ENCODE measurements at places on chromosomes 12 and 14.

DNA sequence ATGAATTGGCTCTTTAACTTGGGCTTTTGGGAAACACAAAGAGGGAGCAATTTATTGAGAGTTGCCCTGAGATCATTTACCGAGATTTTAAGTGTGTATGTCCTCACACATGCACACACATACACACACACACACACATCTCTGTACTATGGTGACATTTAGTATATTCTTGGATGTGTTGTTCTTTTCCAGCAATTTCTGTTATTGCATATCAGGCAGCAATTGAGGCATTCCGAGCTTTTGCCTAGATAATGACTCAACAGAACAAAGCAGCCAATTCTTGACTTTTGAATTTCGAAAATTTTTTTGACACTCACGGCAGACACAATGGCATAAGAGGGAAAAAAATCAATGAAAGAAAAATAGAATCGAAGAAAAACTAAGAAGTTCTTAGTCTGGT lies 248.5 kb downstream of the DUSP6 start:
- DNase-seq, result no peak

GRCh38 chr12:67692966-67693365 lies 44.4 kb downstream of the DYRK2 start:
- DNase-seq, result no peak

GRCh38 chr12:121376754-121377697 lies 22.9 kb upstream of the RNF34 start:
- DNase-seq, result no peak

- no peak for DNase-seq
These were observed 140.9 kb upstream of the SRRM4 start for GRCh38 chr12:118840399-118840798.

- DNase-seq, result no peak
These were observed 373.7 kb downstream of the CCDC91 start for GRCh38 chr12:28563936-28564335.

DNA sequence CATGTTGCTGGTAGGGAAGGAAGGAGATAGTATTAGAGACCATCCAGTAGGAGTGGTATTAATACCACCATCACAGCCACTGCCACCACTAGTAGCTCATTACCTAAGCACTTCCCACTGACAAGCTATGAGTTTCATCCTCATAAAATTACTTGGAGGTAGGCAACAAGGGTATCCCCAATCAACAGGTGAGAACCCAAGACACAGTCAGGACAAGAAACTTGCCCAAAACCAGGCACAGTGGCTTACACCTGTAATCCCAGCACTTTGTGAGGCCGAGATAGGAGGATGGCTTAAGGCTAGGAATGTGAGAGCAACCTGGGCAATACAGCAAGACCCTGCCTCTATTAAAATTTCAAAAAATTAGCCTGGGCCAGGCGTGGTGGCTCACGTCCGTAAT lies 5.5 kb downstream of the ADCY6 start:
- no peak for DNase-seq

DNA sequence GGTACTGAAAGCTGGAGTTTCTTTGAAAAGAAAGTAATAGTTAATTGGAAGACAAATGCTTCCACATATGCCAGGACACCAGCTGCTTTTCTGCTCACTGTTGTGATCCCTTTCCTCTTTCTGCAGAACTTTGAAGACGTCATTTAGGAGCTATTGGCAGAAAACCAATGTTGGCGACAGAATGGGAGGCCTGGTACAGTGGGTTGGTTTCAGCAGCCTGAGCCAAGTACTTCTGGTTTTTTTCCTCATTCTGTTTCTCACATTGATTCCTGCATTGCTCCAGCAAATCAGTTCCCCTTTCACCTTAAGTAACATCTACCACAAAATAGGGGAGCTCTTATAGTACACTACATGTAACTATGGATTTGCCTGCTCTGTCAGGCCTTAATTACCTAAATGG lies 96.9 kb downstream of the FIGNL2 start:
- no peak for DNase-seq

DNA sequence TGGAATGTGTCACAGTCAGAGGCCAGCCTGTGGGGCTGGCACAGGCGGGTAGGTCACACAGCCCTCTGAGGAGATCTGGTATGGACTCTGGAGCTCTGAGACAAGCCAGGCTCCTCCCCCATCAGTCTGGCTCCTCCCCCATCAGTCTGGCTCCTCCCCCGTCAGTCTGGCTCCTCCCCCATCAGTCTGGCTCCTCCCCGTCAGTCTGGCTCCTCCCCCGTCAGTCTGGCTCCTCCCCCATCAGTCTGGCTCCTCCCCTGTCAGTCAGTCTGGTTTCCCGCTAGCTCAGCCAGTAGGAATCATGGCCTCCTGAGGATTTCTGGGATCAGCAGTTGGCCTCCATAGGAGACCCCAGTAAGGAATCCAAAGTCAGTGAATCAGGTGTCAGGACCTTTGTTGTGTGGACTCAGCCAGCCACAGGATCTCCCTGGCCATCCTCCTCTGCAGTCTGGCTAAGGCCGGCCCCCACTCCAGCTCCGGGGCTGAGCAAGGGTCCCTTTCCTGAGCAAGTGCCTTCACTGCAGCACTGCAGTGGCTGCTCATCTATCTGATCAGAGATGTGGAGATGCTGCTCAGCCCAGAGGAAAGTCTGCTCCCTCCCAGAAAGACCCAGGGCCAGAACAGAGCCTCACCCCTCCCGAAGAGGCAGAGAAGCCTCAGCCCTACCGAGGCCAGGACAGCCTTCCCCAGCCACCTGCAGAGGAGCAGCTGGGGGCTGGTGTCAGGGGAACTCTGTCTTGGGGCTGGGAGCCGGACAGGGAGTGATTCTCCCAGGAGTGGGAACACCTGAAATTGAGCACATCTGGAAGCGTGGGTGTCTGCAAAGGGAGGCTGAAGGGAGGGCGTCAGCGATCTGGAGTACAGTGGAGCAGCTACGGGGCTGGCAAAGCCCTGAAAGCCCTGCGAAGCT lies 35.7 kb downstream of the IQSEC3 start:
- no peak for DNase-seq

GRCh38 chr12:12611512-12612306 lies at the start of gene CREBL2:
CREBL2 (plus strand) TSS chr12:12611876; CDS start chr12:12612173, 297 bp downstream.
- DNase-seq, result peak; percentile 74

DNA sequence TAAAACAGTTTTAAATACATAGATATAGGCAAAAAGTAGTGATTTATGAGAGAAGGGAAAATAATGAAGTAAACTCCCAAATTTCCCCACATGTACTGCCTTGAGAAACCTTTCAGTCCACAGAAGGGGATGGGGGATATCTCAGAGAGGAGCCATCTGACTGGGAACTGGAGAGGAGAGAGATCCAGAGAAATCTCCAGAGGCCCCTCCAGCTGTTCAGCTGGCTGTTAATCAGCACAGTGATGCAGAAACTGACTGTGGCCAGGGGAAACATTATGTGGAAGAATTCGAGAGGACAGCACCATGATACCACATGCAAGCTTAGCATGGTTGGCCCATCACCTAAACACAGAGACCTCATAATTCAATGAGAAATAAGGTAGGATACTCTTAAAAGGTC lies 1165.9 kb upstream of the TMEM132C start:
- DNase-seq, result no peak

GRCh38 chr14:98176892-98177291 lies 1095.1 kb downstream of the BCL11B start:
- no peak for DNase-seq

- DNase-seq, result no peak
These were observed 35.6 kb upstream of the ANKS1B start for GRCh38 chr12:100020370-100020769.

GRCh38 chr14:71166180-71166837 lies 259.1 kb downstream of the PCNX1 start:
- DNase-seq, result no peak

DNA sequence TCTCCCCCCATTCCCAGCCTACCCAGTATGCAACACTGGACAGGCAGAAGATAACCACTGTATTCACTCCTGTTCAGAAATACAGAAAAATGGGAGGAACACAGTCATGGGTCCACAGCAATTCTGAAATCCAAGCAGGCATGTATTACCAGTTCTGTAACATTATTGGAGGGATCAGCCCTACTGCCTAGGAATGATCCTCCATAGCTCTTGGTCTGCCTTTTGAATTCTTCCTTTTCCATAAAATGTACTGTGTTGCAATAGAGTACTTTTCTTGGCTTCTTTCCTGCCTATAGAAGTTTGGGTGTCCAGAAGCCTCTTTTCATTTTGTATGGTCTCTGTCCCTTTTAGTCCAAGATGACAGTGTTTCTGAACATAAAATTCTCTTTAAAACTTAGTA lies 46.5 kb downstream of the SPATS2 start:
- no peak for DNase-seq

DNA sequence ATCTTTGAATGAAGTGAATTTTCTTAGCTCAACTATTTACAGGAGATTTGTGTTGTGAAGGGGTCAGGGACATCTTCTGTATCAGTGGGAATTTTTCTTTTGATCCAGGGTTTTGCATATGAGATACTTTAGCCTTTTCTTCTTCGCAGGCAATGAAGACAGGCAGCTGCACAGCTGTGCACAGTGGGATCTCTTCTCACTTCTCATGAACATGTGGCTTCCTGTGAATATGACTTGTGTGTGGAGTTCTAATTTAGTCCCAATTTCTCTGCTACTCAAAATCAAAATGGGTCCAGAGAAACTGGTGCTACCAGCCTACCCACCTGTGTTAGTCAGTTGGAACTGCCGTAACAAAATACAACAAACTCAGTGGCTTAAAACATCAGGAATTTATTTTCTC lies 37.8 kb downstream of the ARF6 start:
- no peak for DNase-seq

- no peak for DNase-seq
These were observed 70.8 kb upstream of the TMCC3 start for GRCh38 chr12:94721173-94721572.

GRCh38 chr14:53195949-53196348 lies 42.8 kb upstream of the DDHD1 start:
- DNase-seq, result no peak

- no peak for DNase-seq
These were observed 68.1 kb downstream of the CIT start for GRCh38 chr12:119809023-119809422.

DNA sequence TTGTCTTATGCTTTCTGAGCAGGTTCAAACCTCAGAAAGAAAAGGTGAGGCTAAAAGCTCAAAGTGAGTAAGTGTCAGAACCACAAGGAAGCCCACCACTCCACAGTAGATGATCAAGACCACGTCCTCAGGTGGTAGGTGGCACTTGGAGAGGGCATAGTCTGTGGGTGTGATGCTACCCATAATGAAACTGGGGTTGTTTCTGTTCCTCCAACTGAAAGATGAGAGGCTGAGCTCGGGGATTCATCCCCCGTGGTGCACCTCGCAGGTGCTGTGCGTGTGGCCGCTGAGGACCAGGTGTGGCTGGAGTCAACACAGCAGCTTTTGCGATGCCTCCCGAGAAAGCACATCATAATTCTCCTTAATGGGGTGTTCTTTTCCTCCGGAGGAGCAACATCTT lies 285.7 kb downstream of the TTC8 start:
- DNase-seq, result no peak

- DNase-seq, result no peak
These were observed 93.7 kb downstream of the SAMD4A start for GRCh38 chr14:54660604-54661111.

- no peak for DNase-seq
These were observed 169.3 kb downstream of the EMP1 start for GRCh38 chr12:13365748-13366366.

DNA sequence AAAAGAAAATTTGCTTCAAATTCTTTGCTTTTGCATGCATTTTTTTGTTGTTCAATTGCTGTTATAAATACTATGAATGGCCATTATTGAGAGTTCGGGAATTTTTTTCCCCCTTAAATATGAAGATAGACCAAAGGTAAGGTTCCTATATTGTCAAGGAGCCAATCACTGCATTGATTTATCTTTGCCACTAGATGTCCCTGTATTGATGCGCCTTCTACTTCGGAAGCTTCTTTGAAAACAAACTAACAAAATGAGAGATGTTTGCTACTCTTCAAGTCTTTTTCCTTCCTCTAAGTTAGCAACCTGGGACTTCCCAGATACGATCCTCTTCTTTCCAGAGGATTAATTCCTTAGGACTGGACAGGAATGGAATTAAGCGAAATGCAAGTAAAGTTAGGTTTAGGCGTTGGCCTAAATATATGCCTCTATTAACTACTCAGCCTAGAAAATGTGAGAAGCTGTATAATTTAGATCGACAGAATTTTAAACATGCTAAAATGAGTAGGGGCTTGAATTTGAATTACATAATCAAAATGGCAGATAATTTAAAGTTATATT lies 318.1 kb downstream of the AEBP2 start:
- no peak for DNase-seq

- no peak for DNase-seq
These were observed 2.4 kb downstream of the VRK1 start for GRCh38 chr14:96799489-96800054.

DNA sequence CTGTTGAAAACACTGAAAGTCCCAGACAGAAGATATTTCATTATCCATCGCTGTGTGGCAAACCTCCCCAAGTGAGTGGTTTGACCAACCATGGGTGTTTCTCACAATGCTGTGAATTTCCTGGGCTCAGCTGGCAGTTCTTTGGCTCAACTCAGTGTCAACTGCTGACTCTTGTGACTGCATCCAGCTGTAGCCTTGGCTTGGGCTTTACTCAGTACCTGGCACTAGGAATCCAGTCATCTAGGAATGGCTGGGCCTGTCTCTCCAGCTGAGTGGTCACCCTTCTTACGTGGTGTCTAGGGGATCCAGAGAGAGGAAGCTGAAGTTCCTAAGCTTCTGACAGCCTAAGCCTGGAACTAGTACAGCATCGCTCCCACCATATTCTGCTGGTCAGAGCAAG lies 80.7 kb upstream of the PSMC1 start:
- DNase-seq, result no peak

DNA sequence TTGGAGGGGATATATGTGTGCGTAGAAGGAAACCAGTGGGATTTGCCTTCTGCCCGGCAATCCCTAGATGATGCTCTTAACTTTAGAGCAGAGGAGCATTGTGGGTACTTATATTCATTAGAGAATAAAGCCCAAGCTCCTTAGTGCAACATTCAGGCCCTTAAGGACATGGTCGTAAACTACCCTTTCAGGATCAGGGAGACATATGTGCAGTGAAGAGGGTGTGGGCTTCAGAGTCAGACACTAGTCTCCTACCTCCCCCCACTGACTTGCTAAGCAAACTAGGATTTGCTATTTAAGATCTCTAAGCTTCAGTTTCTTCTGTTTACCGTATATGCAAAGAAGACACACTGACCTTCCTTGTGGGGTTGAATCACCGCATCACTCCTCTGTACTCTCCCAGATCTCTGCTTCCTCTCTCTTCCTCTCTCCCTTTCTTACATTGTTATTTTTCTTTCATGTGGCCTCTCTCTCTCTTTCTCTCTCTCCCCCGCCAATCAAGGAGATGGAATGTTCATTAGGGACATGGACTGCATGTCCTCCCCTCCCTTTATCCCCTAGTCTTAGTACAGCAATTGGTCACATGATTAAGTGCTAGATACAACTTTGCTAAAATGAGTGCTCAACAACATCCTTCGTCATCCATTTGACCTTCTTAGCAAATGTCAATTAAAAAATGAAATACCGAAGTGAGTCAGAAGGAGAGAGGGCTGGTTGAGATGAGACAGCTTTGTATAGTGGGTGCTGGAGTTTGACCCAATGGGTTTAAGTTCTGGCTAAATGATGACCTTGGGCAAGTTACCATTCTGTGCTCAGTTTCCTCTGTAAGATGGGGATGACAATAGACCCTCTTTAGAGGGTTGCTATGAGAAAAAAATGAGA lies 91.7 kb downstream of the TMX1 start:
- DNase-seq, result no peak

Measured in smooth muscle cell of the brain vasculature (primary cell).